ENCODE measurements at places on chromosomes 2 and 18. TPM values are rescaled to one million over a fixed set of nuclear protein-coding genes. Genes with fewer than 3 reads are reported as not detected.

DNA sequence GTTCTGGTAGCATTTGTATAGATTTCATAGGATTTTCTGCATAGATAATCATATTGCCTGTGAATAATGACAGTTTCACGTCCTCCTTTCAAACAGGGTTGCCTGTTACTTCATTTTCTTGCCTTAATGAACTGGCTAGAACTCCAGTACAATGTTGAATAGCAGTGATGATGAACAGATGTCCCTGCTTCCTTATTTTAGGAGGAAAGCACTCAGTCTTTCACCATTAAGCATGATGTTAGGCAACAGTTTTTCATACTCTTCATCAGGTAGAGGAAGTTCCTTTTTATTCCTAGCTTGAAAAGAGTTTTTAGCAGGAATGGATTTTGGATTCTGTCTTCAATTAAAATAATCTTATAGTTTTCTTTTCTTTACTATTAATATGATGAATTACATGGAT lies 39.7 kb downstream of the C2orf76 start:
- no peak for DNase-seq

The EHBP1 gene
- total RNA-seq: 145 TPM

The HMSD gene
- 0.11 TPM for total RNA-seq

The ITPRIPL1 gene
- 3.3 TPM for total RNA-seq

The SDC1 gene
- total RNA-seq: 87.1 TPM

- DNase-seq: no peak
Observed at GRCh38 chr18:23302851-23303527, 150.1 kb upstream of the RIOK3 start.

The RAB6C gene
- total RNA-seq: 0.11 TPM

GRCh38 chr2:143686585-143687164 lies 557.5 kb downstream of the ARHGAP15 start:
- no peak for DNase-seq

GRCh38 chr18:25365242-25365641 lies 13.3 kb upstream of the ZNF521 start:
- no peak for DNase-seq

DNA sequence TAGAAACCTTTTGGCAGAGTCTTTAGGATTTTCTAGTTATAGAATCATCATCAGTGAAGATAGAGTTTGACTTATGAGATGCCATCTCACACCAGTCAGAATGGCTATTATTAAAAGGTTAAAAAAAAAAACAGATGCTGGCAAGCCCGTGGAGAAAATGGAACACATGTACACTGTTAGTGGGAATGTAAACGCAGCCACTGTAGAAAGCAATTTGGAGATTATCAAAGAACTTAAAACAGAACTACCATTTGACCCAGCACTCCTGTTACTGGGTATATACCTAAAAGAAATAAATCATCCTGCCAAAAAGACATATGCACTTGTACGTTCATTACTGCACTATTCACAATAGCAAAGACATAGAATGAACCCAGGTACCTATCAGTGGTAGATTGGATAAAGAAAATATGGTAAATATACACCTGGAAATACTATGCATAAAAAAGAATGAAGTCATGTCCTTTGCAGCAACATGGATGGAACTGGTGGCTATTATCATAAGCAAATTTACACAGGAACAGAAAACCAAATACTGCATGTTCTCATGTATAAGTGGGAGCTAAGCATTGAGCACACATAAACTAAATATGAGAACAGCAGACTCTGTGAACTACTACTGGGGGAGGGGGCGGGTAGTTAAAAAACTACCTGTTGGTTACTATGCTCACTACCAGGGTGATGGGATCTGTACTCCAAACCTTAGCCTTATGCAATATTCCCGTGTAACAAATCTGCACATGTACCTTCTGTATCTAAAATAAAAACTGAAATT lies 279.0 kb downstream of the KIAA1328 start:
- DNase-seq: no peak

The MSTN gene
- 5.8 TPM for total RNA-seq

The RAD51AP2 gene
- total RNA-seq: 0.26 TPM

GRCh38 chr18:12308386-12309100 lies 502 bp downstream of the TUBB6 start:
- no peak for DNase-seq

GRCh38 chr2:40177366-40177765 lies 274.5 kb downstream of the SLC8A1 start:
- DNase-seq: no peak

- DNase-seq: no peak
Observed at GRCh38 chr18:55934821-55935220, 346.8 kb upstream of the TCF4 start.

- no peak for DNase-seq
Observed at GRCh38 chr2:152715854-152716428, 1.3 kb downstream of the PRPF40A start.

GRCh38 chr18:1797235-1797634 lies 774.1 kb downstream of the METTL4 start:
- DNase-seq: no peak

- DNase-seq: no peak
Observed at GRCh38 chr2:35887146-35887545, 468.4 kb upstream of the CRIM1 start.

GRCh38 chr2:204260162-204260877 lies 285.0 kb upstream of the PARD3B start:
- peak; percentile 71 for DNase-seq

The CCDC68 gene
- 41.3 TPM for total RNA-seq

GRCh38 chr2:69946351-69947324 lies 14.8 kb downstream of the ASPRV1 start:
- DNase-seq: no peak

The SLC11A1 gene
- total RNA-seq: 1.7 TPM

The SIX2 gene
- total RNA-seq: 2.7 TPM

GRCh38 chr18:78899241-78899640 lies 80.4 kb upstream of the SALL3 start:
- DNase-seq: no peak

DNA sequence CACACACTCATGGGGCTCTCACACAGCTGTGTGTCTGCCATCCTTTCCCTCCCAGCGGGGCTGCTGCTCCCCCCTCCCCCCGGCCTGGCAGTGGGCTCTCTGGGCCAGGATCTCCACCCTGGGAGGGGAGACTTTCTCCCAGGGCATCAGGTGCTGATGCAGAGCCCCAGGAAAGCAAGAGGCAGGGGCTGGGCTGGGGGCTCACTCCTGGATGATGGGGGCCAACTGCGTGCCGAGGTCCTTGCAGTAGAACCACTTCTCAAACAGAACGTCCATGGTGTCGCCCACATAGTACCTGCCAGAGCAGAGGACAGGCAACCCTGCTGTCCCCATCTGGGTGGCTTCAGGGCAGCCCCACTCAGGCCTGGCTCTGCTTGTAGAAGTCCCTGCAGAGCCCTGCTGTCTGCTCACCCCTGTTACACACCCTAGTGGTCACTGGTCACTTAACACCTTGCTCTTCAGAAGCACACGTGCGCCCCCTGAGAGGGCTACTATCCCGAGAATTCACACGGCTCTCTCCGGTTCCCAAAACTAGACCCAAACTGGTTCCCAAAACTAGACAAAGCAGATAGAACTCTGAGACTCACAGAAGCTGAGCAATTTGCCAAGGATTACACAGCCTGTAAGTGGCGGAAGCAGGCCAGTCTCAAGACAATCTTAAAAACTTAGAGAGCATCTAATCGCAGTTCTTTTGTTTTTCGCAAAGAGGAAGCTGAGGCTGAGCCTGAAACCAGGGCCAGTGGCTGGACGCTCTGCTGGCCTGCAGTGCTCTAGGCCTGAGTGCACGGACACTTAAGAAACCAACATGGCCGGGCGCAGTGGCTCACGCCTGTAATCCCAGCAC lies 6.6 kb upstream of the OXER1 start:
- DNase-seq: no peak

Data from urinary bladder (tissue), 4 donors.